CD4-positive, alpha-beta T cell (primary cell): ENCODE measurements at places on chromosomes 2 and 18.
A peak's percentile ranks its signal among the peaks of the same experiment; 100 is the strongest.

GRCh38 chr2:156342254-156343095 lies 10.0 kb upstream of the NR4A2 start:
- DNase-seq: peak; percentile 78

DNA sequence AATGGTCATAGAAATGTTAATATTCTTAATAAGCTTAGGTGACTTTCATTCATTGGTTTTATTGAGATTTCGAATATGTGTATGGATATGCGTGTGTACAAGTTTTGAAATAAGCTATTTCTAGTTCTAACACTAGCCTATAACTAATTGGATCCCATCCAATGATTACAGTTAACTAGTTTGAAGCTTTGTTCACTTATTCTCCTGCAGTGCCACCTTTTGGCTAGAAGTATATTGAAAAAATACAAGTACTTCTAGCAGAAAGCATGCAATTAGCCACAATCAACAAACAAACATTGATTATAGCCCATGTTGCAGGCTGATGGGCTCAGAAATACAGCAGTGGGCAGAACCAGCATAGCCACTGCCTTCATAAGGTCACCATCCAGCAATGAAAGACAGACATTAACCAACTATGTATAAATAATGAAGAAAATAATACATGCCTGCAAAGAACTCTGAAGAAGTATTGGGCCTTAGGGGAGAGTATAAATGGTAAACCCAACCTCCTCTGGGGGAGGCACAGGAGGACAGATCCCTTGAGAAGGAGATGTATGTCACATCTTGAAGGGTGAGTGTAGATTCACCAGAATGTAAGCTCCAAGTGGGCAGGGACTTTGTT lies 5.1 kb upstream of the PIEZO2 start:
- DNase-seq: no peak

GRCh38 chr2:30662268-30663131 lies 144.7 kb downstream of the CAPN13 start:
- no peak for DNase-seq

DNA sequence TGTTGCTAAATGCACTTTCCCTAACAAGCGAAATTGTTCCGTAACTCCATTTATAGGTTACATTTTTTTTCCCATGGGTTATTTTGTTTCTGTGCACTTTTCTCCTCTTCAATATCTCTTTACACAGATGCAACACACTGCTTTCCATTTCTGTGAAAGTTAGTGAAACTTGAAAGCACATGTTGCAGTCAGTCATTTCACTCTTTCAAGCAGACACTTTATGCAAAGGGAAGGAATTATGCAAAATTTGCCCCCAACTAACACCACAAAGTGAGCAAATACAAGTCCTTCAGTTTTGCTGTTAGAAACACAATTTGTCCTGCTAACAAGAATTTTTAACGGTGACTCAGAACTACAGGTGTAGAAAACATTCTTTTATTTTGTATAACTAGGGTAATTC lies 124.8 kb downstream of the PTH2R start:
- DNase-seq: no peak

- no peak for DNase-seq
These were observed 173.6 kb downstream of the BCL2 start for GRCh38 chr18:63145851-63146555.

GRCh38 chr2:2331881-2332280 lies 806 bp upstream of the MYT1L start:
- DNase-seq: no peak
